ENCODE measurements at places on chromosomes 7 and 10. TPM values are rescaled to one million over a fixed set of nuclear protein-coding genes. Genes with fewer than 3 reads are reported as not detected.

The ACTR3C gene
- polyA plus RNA-seq: not detected

- DNase-seq: peak; percentile 76
These were observed 28.1 kb downstream of the ARL4A start for GRCh38 chr7:12715372-12716133.

DNA sequence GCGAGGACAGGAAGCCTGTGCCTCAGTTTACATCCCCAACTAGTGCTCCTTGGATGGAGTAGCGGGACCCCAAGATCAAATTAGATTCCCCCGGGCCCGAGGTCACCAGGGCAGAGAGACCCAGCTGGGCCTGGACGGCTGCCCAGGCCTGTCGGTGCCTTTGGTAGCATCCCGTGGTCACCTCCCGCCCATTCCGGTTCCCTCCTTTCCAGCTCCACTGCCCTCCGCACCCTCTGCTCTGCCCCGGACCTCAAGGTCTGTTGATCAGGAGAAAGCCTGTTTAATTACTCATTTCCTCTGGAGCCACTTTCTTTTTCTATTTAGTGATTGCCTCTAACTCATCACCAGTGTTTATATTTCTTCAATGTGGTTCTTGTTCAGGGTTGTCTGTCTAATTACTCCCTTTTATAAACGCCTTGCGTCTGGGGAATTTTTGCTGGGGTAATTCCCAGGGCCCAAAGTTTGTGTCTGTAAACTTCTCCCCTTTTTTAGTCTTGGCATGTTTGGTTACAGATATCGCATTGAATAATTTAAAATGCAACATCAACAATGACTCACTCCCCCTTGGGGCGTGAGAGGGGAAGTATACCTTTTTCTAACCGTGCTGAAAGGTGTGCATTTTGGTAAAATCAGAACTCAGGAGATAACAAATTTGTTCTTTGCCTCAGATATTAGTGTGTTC lies 1.9 kb downstream of the FOXK1 start:
- no peak for DNase-seq

GRCh38 chr10:97598407-97599271 lies 9.1 kb downstream of the C10orf62 start:
- no peak for DNase-seq

GRCh38 chr7:117157241-117158209 lies 165.3 kb downstream of the WNT2 start:
- DNase-seq: peak; percentile 38

DNA sequence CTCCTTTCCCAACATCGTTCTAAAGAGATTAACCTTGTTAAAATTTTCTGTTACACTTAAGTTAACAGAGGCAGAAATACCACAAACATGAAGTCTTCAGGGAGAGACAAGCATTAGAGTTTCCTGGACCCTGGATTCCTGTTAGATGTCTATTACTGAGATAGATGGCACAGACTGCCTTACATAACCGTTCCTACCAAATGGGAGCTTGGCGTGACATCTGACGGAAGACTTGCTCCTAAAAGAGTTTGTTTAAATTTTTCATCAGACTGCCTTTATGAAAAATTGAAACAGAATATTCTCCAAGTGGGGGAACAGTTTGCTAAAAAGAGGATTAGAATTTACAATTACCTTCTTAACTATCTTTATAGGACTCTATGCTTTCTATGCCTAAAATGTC lies 22.7 kb downstream of the ANK3 start:
- DNase-seq: no peak

DNA sequence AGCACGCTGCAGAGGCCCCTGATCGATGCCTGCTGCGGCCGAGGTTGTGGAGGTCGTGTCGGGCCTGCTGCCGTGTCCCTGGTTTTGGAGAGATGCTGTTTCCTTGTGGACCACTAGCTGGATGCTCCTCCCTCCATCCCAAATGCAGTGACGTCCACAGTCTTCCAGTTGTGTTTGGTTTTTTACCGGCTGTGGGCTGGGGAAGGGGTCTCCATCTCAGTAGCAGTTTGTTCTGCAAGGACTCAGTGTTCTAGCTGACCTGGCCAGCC lies 143.0 kb upstream of the SHH start:
- no peak for DNase-seq

DNA sequence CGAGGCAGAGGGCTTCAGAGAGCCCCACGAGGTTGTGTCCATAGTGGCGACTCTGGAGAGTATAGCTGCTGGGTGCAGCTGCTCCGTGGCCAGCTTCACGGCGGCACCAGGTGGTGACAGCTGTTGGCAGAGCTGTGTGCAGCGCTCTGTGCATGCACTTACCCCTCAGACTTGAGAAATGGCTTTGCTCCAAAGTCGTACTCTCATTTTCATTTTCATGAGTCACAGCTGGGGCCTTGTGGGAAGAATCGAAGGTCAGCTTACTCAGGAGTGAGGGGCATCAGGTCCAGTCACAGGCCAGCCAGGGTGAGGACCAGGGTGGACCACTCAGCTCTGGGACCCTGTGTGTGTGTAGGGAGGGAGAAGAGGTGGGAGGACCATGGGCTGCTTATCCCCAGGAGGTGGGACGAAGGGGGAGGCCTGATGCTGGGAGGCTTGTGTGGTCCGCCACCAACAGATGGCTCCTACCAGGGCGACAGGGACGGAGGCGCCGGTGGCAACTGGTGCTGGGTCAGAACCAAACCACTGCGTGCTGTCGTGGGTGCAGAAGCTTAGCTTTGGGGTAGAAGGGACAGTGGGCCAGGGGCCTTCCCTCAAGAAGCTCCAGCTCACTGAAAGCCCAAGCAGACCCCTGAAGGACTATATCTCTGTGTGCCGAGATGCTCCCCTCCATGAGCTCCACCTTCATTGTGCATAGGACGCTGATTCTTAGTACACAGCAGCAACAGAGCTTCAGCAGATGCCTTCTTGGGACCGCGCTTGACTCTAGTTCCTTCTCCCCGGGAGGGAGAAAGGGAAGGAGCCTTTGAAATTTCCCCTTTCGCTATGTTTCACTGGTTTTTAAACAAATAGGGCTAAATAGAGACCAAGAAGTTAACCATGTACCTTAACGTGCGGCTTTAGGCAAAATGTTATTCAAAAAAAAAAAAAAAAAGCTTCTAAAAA lies 225.0 kb downstream of the CELF2 start:
- DNase-seq: peak; percentile 52

DNA sequence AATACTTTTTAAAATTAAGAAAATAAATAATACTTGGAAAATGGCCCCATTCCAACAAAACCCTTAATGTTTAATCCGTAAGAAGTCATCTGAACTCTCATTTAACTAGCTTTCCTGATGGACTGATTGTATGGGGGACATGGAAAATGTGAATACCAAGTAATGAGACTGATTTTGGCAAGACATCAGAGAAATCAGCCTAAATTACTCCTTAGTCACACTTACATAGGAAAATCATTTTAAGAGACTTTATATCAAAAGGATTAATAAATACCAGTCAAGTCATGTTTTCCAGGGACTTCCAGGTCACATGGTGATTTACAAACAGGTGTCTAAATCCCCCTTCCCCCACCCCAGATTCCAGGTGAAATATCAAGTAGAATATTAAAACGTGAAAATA lies 58.2 kb downstream of the GRM8 start:
- no peak for DNase-seq

DNA sequence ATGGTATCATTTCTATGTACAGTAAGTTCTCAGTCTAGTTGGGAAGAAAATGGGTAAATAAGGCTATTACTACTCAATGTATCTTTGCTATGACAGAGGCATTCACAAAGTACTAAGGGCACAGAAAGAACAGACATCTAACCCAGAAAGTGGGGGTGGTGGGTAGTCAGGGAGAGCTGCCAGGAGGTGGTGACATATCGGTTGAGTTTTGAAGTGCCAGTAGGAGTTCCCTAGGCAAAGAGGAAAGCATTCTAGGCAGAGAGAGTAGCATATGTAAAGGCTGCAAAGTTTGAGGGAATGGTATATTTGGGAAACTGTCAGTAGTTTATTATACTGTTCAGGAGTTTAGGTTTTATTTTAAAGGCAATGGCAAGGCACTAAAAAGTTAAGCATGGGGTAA lies 282.8 kb downstream of the PHTF2 start:
- DNase-seq: no peak
